ENCODE measurements at places on chromosomes 12 and 14.
A peak's percentile ranks its signal among the peaks of the same experiment; 100 is the strongest.

DNA sequence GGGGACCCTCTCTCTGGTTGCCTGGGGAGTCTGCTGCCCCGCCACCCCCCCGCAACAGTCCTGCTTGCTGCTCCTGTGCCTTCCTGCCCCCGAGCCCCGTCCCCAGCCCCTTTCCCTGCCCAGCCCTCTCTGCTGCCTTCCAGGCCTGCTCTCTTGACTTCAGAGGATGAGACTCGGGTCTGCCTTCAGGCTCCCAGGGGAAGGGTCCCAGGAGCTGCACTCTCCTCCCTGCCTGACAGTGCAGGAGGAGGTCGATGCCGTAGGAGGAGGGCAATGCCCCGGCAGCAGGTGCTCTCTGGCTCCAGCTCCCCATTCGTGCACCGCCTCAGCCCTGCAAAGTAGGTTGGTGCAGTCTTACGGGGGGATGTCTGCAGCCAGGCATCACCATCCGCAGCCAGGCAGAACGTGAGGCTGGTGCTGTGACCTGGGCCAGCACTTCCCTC is 185.1 kb upstream of the C14orf180 start:
- H3K4me3 ChIP-seq: no peak overlapping the region
- no peaks in the 10 kb centered on the region for H3K27me3 ChIP-seq
- H3K36me3 ChIP-seq: no peaks in the 10 kb centered on the region
- H3K4me1 ChIP-seq: no peaks in the 10 kb centered on the region
- DNase-seq: no peak
- H3K27ac ChIP-seq: no peak overlapping the region

- no peaks in the 10 kb centered on the region for H3K4me1 ChIP-seq
- H3K36me3 ChIP-seq: no peaks in the 10 kb centered on the region
- no peak overlapping the region for H3K4me3 ChIP-seq
- no peak for DNase-seq
- no peaks in the 10 kb centered on the region for H3K27me3 ChIP-seq
These were observed 79.7 kb downstream of the KSR2 start for GRCh38 chr12:117889098-117889497.

DNA sequence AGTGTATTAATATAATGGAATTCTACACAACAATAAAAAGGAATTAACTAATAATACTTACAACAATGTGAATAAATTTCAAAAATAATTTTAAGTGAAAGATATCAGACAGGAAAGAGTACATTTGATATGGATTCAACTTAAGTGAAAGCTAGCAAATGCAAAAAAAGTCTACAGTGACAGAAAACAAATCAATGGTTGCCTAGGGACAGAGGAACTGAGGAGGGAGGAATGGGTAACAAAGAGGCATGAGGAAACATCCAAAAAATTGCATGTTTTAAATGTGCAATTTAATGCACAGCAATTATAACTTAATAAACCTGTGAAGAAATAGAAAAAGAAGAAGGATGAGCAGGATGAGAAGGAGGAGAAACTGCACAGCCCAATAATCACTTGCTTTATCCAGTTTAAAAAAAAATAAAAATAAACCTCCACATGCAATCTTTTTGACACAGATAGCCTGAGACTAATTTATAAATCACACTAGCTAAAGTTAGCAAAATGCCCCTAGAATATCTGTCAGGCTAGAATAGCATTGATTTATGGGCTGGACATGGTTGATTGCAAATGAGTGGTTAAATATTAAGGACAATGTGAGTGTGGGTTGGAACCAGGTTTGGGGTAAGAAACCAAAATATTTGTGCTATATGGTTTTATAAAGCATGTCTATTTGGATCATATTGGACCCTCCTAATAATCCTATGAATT is 1089.1 kb downstream of the TRHDE start:
- H3K27me3 ChIP-seq: no peaks in the 10 kb centered on the region
- no peak overlapping the region for H3K4me3 ChIP-seq
- H3K4me1 ChIP-seq: no peaks in the 10 kb centered on the region

DNA sequence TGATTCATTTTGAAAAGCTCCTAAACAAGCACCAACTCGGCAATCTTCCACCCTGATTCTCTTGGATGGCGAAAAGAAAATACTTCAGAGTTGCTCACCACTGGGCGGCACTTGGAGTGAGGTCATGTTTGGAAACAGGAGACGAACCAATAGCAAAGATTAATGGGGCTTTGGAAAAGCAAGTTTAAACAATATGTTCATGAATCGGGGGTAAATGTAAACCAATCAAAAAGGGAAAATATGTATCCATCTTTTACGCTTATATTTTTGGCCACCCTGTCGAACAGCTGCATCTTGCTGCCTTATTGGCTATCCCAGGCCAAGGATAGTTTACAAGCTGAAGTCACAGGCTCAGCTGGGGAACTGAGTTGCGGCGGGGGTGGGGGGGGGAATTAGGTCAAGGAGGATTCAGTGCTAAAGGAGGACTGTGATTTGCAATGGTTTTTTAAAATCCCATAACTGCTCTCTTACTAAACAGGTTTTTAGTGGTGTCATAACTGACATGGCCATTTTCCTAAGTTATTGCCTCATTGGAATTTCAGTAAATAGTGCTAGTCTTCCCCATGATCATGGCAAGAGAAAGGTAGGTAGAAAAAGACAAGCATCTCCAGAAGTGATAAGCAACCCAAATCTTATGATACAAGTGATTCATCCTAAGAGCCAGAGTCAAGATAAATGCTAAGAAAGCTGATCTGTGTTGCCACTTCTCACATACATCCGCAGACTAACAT is 210.6 kb downstream of the PHLDA1 start:
- no peaks in the 10 kb centered on the region for H3K4me1 ChIP-seq
- no peaks in the 10 kb centered on the region for H3K36me3 ChIP-seq
- H3K27me3 ChIP-seq: no peaks in the 10 kb centered on the region
- DNase-seq: peak; percentile 35

DNA sequence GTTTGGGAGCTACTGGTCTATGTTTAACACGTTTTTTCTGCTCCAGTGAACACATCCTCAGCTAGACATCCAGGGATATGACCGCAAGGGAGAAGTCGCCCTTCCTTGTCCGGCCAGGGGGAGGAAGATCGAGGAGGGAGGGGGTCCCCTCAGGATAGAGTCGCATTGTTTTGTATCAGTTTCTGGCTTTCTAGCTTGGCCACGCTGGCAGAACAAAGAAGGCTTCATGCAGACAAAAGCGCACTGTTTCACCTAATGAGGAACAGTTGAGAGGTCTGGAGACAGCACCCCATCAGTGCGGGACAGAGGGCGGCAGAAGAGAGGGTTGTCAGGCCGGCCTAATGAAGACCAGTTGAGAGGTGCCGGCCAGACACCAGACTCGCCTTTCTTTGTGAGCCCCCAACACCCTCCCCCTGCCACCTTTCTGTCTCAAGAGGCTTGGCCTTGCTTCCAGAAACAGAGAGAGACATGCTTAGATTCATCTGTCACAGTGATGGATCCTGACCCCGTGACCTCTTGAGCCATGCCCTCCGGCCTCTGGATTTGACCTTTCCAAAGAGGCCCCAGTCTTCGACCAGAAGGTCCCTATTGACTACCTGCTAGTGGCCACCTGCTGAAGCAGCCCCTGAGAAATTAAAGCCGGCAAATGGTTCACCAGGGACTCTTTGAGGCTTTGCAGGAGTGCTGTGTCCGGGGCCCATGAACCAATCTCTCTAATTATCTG is 254.7 kb upstream of the TBX3 start:
- H3K4me3 ChIP-seq: no peak overlapping the region
- H3K4me1 ChIP-seq: no peaks in the 10 kb centered on the region
- no peaks in the 10 kb centered on the region for H3K27me3 ChIP-seq
- no peaks in the 10 kb centered on the region for H3K36me3 ChIP-seq
- no peak overlapping the region for H3K27ac ChIP-seq
- DNase-seq: no peak

Measured in uterus (tissue), 4 donors.